ENCODE measurements at places on chromosomes 16 and 17.

- no peak for DNase-seq
- peak overlapping the region; percentile 20 for H3K4me3 ChIP-seq
- peak overlapping the region; percentile 33 for H3K27ac ChIP-seq
- no peaks in the 10 kb centered on the region for H3K36me3 ChIP-seq
- H3K4me1 ChIP-seq = peaks cover 5% of the 10 kb centered on the region
Measured at GRCh38 chr17:80023481-80024205, 12.0 kb downstream of the TBC1D16 start.

DNA sequence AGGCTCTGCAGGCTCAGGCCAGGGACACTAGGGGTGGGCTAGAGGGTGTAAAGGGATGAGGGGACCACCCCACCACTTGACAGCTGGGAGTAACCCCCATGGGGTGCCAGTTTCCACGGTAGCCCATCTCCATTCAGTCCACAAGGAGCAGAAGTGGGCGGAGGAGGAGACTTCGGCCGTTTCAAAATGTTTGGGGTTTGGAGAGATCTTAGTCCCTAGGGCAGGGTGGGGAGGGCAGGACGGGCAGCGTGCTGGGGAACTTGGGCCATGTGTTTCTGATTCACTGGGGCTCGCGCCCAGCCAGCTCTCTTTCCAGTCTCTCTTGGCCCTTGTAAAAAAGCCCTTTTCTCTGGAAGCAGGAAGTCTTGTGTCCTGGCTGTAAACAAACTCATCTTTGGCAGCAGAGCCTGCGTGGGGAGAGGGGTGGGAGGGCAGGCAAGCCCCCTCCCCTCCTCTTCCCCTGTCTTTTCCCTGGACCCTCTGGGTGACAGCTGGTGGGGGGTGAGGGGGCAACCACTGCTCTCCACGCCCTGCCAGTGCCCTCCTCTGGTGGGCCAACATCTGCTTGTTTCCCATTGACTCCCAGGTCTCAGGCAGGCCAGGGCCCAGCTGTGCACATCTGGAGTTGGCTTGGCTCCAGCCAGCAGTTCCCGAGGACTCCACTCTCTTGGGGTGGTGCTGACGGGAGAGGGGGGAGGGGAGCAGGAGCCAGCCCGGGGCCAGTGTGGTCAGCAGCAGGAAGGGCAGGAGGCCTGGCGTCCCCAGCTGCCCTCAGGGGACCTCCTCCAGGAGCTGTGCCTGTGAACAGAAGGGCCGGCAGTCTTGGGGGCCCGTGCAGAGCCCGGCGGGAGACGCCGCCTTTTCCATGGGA lies 8.1 kb downstream of the CYGB start:
- H3K4me3 ChIP-seq = no peak overlapping the region
- H3K4me1 ChIP-seq = peaks cover 16% of the 10 kb centered on the region
- H3K36me3 ChIP-seq = no peaks in the 10 kb centered on the region
- peak overlapping the region; percentile 95 for H3K27ac ChIP-seq
- DNase-seq = peak; percentile 89

GRCh38 chr17:69948406-69948805 lies 126.6 kb upstream of the KCNJ16 start:
- H3K36me3 ChIP-seq = no peaks in the 10 kb centered on the region
- no peak overlapping the region for H3K27ac ChIP-seq
- H3K4me3 ChIP-seq = no peak overlapping the region
- H3K27me3 ChIP-seq = no peaks in the 10 kb centered on the region
- no peaks in the 10 kb centered on the region for H3K4me1 ChIP-seq
- no peak for DNase-seq

DNA sequence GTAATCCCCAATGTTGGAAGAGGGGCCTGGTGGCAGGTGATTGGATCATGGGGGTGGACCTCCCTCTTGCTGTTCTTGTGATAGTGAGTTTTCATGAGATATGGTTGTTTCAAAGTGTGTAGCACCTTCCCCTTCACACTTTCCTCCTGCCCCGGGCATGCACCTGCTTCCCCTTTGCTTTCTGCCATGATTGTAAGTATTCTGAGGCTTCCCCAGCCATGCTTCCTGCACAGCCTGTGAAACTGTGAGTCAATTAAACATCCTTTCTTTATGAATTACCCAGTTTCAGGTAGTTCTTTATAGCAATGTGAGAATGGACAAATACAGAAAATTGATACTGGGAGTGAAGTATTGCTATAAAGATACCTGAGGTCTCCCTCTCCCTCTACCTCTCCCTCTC lies 29.4 kb downstream of the RNF112 start:
- H3K36me3 ChIP-seq = no peaks in the 10 kb centered on the region
- no peaks in the 10 kb centered on the region for H3K4me1 ChIP-seq
- H3K27me3 ChIP-seq = no peaks in the 10 kb centered on the region
- no peak for DNase-seq

GRCh38 chr17:62790564-62790986 lies 17.5 kb downstream of the MARCHF10 start:
- H3K4me1 ChIP-seq = no peaks in the 10 kb centered on the region
- no peaks in the 10 kb centered on the region for H3K36me3 ChIP-seq
- H3K27me3 ChIP-seq = no peaks in the 10 kb centered on the region
- H3K27ac ChIP-seq = no peak overlapping the region

DNA sequence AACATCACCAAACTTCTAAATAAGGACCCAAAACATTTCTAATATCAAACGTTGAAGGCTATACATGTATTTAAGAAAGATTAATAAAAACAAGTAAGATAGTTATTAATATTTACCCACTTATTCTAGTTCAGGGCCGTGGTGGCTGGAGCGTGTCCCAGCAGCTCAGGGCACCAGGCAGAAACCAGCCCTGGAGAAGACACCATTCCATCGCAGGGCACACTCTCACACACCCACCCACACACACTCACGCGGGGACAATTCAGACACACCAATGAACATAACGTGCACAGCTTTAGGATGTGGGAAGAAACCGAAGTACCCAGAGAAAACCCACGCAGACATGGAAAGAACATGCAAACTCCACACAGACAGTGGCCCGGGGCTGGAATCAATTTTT lies 13.5 kb downstream of the C17orf67 start:
- H3K27ac ChIP-seq = no peak overlapping the region
- H3K4me1 ChIP-seq = no peaks in the 10 kb centered on the region
- H3K4me3 ChIP-seq = no peak overlapping the region
- no peaks in the 10 kb centered on the region for H3K27me3 ChIP-seq
- no peaks in the 10 kb centered on the region for H3K36me3 ChIP-seq
- DNase-seq = no peak
